ENCODE measurements at places on chromosomes 11 and 22. TPM values are rescaled to one million over a fixed set of nuclear protein-coding genes. Genes with fewer than 3 reads are reported as not detected.

Gene GGTLC2
- total RNA-seq, result not detected

Gene RPL27A
- total RNA-seq, result 1,341 TPM

Gene LMO2
- not detected for total RNA-seq

GRCh38 chr22:49150801-49151221 is 676.9 kb downstream of the BRD1 start:
- DNase-seq, result no peak

- peak; percentile 88 for DNase-seq
Observed at GRCh38 chr11:128831174-128832120, 35.6 kb downstream of the KCNJ1 start.

All from activated naive CD4-positive, alpha-beta T cell treated with anti-CD3 and anti-CD28 coated beads, Interleukin-2, amount 50 U/mL, for 72 hours (primary cell).